H4 (cell line): ENCODE measurements at places on chromosomes 2 and 18. TPM values are rescaled to one million over a fixed set of nuclear protein-coding genes. Genes with fewer than 3 reads are reported as not detected.

DNA sequence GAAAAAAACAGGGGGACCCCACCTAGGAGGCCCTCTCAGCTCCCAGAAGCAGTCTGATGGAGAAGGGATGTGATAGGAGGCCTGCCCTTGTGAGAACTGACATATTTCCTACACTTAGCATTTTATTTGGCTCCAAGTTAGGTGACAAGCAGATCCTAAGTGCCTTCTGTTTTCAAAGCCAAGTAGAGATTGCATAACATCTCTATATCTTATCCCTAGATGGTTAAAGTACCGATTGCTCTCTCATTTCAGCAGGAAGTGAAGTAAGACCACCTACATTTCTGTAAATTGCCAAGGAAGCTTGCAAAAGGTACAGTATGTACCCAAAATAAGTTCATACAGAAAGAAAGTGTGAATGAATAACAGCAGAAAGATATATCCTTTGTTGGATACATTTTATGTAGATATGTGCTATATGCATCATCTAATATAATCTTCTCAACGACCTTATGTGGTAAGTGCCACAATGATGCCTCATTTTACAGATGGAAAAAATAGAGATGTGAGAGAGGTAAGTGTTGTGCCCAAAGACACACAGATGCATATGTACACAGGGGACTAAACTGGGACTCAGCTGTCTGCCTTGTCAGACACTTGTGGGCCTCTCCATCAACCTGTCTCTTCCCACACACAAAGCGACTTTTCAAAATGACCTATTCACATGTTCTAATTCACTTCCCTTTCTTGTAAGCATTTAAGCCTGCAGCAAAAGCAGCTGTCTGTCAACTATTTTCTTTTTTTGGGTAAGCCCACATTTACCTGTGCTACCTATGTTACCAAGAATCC is 38.9 kb downstream of the DHRS9 start:
- no peak for DNase-seq

GRCh38 chr2:215063526-215063925 is 74.9 kb downstream of the ABCA12 start:
- no peak for DNase-seq

DNA sequence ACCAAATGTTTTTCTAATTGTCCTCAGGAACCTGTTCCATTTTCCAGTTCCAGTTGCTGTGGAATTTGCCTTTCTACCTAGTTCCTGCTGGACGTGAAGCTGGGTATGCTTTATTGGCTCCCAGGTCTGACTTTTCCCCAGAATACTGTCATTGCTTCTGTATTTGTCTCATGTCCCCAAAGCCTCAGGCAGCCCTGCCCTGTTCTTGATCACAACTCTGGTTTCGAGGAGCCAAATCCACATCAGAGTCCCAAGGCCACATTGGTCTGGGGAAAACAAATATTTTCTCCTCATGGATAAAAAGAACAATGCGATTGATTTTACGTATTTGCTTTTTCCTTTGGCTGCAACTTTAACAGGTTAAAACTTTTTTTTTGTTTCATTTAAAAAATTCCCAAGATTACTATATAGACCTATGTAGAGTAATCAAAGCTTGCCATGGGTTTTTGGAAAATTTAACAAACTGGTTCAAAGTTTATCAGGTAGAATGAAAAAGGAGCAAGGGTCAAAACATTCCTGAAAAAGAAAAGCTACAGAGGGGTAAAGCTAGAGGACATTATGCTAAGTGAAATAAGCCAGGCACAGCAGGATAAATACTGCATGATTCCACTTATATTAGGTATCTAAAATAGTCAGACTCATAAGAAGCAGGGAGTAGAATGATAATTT is 85.2 kb downstream of the MDH1 start:
- no peak for DNase-seq

GRCh38 chr2:58853420-58853819 is 612.3 kb upstream of the FANCL start:
- peak; percentile 38 for DNase-seq

GRCh38 chr2:205752924-205753323 is 70.6 kb downstream of the NRP2 start:
- DNase-seq: no peak

- no peak for DNase-seq
Measured at GRCh38 chr2:595141-595815, 81.9 kb downstream of the TMEM18 start.

The FASTKD2 gene
- total RNA-seq: 40.1 and 43.0 TPM in 2 replicates
